Activated naive CD8-positive, alpha-beta T cell treated with anti-CD3 and anti-CD28 coated beads, Interleukin-2, amount 50 U/mL, for 24 hours (primary cell): ENCODE measurements at places on chromosomes 4 and X.

DNA sequence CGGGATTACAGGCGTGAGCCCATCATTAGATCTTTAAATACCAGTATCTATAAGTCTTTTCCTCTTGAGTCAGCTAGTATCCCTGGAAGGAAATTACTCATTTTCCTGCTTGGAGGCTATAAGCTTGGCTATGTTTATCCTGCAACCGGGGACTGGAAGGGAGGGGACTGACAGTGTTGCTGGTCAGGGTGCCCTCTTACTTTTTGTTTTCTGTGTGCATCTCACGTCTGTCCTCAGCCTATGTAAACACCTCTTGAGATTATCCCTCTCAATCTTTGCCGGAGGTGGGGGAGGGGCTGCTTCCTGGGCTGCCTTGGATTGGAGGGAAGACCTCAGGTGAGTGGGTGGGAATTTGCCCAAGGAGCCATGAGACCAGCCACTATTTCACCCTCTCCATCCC, 37.0 kb downstream of the HTT start:
- DNase-seq: no peak

GRCh38 chr4:126202226-126202625, 887.5 kb downstream of the FAT4 start:
- no peak for DNase-seq

GRCh38 chr4:26081795-26082498, 167.9 kb downstream of the SMIM20 start:
- no peak for DNase-seq

GRCh38 chrX:20968996-20969395, 405.2 kb upstream of the CNKSR2 start:
- no peak for DNase-seq

GRCh38 chr4:79431839-79432238, 23.8 kb upstream of the GK2 start:
- no peak for DNase-seq

DNA sequence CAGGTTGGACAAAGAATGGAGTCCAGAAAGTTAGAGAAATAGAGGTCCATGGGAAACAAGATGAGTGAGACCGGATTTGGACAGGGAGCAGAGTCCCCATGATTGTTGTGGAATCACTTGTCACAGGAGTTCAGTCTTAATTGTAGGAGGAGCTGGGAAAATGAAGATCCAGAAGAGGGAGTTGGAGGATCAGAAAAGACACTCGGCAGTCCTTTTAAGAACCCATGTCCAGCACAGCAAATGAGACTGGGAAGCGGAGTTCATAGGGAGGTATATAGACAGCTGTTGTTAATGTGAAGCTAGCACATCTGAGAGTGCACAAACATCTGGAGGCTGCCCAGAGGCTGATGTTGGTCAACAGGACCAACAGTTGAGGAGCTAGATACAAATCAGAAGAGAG, 111.4 kb upstream of the RXFP1 start:
- no peak for DNase-seq

DNA sequence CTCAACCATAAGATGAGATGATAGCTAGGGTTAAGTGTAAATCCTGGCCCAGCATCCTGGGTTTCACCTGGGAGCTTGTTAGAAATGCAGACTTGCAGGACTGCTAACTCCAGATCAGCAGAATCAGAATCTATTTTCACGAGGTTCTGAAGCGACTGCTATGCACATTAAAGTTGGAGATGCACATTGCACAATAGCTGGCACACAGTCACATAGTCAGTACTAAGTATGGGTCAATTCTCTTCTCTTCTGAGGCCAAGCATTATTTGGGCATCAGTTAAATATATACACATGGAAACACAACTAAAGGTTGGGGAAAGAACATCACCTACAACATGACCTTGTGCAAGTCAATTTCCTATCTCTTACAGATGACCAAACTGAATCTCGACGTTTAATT, 155.1 kb upstream of the FGF13 start:
- DNase-seq: no peak

- DNase-seq: no peak
Observed at GRCh38 chr4:335515-335914, 2.1 kb upstream of the ZNF141 start.

DNA sequence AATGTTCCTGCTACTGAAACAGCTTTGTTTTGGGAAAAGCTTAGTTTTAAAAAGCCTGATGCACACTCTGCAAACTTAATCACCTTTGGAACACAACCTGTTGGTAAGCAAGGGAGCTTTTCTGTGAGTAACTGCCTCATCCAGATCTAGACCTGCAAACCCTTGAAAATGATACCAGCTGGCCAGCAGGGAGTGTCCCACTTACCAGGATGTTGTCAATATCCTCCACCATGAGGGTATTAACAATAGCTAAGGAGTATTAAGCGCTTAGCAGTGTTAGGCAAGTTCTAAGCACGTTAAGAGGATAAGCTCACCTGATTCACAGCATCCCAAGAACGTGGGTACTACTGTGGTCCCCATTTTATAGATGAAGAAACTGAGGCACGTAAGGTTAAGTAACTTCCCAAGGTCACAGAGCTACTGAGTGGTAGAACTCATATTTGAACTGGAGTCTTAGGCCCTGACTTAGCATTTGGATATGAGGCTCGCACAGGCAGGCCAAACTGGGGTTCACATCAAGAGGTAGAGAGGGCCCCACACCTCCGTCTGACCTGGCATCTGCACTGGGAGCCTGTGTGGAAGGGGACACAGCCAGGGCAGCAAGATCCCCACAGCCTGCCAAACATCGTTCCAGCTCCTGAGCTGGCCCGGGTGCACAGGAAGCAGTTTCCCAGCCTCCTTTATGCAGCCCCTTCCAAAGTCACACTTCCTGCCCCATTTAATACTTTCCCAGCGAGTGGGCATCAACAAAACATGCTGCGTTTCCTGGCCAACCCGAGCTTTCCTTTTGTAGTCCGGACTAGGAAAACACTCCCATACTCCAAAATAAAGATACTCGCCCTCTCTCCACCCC, 32.7 kb downstream of the IRF2 start:
- DNase-seq: no peak

GRCh38 chrX:9730078-9730477, 35.6 kb downstream of the GPR143 start:
- no peak for DNase-seq

GRCh38 chrX:33138677-33139249, 72.6 kb downstream of the DMD start:
- DNase-seq: no peak

DNA sequence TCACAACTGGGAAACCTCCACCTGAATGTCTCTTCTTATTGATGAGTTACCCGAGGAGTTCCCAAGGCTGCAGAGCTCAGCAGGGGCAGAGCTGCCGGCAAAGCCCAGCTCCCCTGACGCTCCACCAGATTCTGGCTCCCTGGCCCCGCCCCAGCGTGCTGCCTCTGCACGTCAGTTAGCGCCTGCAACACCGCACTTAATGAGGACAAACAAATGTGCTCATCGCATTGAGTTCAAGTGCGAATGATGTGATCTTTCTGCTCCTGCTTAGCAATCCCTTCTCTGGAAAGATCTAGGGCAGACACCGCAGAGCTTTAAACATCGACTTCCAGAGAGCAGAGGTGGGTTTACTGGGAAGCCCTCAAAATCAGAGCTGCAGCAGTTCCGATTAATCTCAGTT, 55.5 kb upstream of the FBXW7 start:
- DNase-seq: peak; percentile 26

GRCh38 chrX:149284616-149285015, 220.5 kb downstream of the IDS start:
- DNase-seq: no peak

DNA sequence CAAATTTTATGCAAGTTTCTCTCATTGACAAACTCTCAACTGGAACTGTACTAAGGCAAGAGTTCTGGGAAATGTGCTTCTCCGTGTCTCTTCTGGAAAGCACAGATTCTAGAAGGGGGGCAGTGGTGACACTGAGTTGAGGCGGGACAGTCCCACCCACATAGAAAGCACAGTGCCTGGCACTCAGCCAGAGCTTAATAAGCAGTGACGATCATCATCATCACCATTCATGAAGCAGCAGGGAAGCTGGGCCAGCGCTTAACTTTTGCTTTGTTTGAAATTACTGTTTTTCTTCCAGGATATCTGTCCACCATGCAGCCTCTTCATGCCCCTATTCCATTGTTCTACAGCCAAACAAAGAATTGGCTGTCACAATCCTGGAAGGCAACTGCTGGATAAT, 60.3 kb downstream of the BEND2 start:
- DNase-seq: no peak

DNA sequence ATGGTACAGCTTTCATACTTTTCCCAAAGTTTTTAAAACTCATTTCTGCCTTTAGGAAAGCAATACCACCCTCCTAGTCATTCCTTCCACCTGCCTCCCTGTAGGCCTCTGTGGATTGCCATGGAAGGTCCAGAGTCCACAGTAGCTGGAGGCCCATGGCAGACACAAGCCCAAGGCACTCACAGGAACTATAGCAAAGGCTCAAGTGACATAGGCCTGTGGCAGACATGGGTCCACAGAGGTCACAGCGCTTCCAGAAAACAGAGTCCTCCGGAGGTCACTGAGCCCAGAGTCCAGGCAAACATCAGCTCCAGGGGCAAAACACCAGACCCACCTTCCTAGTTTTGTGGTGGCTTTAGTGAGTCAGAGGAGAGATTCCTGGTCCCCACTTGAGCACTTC, 147.6 kb upstream of the ATP6AP2 start:
- DNase-seq: no peak

GRCh38 chr4:56655627-56656345, 25.3 kb downstream of the HOPX start:
- peak; percentile 43 for DNase-seq

DNA sequence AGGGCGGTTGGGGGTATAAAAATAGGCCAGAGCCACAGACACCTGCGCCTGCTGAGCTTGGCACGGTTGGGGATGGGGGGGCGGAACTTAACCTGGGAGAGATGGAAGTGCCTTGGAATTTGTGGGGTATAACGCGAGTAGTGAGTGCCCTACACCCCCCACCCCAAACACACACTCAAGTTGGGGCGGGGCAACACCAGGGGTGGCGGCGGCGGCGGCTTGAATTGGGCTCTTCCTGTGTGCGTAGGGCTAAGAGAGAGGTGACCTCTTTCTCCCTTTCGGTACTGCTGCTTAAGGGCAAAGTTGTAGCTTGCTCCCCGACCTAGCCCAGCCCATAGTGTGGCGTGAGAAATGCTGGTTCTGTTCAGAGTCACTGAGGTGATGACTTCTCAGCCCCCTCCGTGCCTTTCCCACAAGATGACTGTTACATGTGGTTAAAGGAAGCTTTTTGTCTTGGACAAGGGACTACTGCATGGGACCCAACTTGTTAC, 839 bp downstream of the STK26 start:
- peak; percentile 62 for DNase-seq

DNA sequence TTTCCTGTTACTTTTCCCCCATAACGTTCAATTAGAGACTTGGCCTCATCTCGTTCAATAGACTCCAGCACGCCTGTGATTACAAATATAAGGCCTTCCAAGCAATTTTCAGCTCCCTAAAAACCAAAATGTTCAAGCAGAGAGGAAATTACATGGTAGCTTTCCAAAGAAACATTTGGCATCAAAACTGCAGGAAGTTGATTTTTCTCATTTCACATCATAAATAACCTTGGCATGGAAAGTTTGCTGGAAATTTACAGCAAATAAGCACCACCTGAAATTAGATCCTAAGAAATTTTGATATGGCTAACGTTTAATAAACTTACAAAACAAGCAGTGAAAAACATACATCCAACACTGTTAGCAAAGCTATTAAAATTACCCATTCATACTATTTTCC, 53.3 kb downstream of the RFC1 start:
- DNase-seq: no peak

- no peak for DNase-seq
Observed at GRCh38 chr4:36388710-36389109, 107.3 kb downstream of the DTHD1 start.

DNA sequence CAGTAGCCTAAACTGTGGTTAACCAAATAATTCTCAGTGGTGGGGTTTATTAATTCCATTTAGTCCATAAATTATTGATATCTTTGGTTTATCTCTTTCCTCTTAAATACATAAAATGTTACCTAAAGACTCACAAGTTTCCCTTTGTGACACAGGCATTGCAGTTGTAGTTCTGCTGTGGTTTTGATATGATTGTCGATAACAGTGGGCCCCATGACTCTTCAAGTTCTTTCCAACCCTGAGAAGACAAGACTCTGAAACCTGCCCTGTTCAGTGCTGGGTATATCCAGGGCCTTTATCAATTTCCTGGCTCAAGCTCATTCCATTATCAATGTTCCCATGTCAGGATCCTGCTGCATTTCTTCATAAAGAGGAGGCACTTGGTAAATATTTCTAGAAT, 117.9 kb upstream of the TBC1D9 start:
- DNase-seq: no peak

DNA sequence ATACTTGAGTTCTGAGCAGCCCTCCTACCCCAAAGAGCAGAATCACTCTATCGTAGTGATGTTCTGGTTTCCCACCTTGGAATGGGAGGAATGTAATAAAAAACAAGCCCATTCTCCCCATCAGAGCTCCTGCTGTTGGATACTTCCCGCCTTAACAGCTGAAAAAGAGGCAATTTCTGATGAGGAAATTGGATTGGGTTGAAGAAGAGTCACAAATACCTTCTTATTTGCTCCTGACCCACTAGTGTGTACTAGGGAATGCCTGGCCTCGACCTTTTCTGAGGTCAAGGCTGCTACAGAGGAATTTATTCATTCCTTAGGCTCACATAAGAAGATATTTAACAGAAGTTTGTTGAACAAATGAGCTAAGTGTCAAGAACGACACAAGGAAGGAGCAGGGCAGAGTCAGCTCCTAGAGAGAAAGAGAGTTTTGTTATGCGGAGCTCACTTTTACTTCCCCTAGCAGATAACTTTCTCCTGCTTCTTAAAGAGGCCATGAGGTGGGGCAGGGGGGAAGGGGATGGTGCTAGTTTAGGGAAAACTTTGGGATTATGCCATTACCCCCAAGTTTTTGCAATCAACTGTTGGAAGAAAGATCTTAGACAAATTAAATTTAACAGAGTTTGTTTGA, 273.8 kb upstream of the CLNK start:
- DNase-seq: no peak

DNA sequence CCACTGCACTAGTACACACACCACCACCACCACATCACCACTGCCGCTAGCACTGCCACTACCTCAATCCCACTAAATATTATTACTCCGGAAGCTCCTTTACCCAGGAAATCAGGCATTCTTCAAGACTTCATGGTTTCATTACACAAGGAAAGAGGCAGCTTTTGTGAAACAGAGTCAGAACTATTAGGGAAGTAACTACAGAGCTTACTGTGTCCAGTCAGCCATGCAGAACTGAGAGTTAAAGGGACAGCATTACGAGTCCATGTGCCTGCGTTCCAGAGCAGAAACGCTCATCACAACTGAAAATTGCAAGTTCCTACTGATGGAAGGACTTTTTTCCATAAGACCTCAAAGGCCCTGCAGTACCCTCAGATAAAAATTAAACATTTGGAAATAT, 103.2 kb upstream of the FRG1 start:
- DNase-seq: no peak
